Left cardiac atrium (tissue), 4 donors: ENCODE measurements at places on chromosomes 2 and 18. TPM values are rescaled to one million over a fixed set of nuclear protein-coding genes. Genes with fewer than 3 reads are reported as not detected.

DNA sequence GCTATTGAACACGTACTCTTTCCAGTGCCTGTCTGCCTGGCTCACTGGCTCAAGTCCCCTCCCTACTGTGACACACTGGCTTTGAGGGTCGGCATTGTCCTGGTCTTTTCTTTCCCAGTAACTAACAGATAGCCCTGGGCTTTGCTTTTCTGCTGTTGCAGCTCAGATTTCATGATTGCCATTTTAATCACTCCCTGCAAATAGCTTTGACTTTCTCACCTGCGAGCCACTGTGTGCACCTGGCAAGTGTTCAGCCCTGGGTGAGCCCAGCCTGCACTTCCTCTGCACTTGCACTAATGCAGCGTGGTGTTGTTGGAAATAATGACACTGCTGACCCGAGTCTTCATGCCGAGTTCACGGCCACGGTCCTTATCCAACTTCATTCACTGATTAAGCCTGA, 52.9 kb downstream of the DCDC2C start:
- no peak for DNase-seq

- DNase-seq: no peak
Observed at GRCh38 chr18:46677611-46678010, 20.6 kb upstream of the LOXHD1 start.

- no peak for DNase-seq
Observed at GRCh38 chr2:238835726-238836301, 12.1 kb upstream of the TWIST2 start.

DNA sequence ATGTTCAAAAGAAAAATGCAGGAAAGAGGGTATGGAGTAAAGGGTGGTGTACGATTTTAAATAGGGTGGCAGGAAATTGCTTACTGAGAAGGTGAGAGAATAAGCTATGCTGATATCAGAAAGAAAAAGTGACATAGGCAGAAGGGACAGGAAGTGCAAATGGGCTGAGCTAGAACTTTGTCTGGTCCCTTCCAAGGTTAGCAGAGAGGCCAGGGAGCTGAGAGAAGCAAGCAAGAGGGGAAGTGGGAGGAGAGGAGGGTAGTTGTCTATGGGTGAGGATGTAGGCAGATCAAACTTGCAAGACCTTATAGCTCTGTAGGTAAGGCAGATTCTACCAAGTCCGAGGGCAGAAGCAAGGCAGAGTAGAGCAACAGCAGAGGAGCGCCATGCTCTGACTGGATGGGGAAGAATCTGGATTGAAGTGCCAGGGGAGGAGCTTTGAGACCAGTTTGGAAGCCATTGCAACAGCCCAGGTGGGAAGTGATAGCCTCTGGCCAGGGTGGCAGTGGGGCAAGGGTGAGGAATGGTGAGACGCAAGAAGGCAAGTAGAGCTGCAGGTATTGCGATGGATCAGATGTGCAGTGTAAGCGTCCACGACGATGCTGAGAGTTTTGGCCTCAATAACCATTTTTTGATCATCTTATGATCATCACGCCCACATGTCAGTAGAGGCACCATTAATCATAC, 134.4 kb upstream of the APCDD1 start:
- no peak for DNase-seq

DNA sequence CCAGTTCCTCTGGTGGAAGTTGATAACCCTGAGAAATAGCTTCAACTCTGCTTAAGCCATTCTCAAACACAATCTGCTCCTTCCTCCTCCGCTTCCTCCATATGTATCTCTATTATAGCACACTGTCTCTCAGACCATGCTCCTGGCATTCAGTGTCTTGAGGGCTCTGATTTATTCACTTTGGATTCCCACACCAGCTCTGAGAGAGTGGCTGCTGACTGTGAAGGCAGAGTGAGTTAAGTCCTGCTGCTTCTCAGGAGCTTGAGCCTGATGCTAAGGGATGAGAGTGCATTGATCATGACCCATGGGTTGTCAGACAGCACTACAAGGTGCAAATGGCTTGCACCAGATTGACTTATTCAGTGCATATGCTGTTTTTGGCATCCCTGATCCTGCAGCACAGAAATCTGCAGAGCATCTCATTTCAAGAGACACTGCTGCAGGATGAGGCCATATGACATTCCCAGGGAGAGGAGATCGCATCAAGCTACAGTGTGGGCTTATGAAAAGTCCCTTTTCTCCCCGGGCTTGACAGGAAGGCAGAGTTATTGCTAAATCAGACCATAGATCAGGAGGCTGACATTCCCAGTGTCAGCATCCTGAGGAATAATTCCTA, 500.5 kb upstream of the RAB6C start:
- no peak for DNase-seq

Gene EFHD1
- 19.3 TPM for total RNA-seq

DNA sequence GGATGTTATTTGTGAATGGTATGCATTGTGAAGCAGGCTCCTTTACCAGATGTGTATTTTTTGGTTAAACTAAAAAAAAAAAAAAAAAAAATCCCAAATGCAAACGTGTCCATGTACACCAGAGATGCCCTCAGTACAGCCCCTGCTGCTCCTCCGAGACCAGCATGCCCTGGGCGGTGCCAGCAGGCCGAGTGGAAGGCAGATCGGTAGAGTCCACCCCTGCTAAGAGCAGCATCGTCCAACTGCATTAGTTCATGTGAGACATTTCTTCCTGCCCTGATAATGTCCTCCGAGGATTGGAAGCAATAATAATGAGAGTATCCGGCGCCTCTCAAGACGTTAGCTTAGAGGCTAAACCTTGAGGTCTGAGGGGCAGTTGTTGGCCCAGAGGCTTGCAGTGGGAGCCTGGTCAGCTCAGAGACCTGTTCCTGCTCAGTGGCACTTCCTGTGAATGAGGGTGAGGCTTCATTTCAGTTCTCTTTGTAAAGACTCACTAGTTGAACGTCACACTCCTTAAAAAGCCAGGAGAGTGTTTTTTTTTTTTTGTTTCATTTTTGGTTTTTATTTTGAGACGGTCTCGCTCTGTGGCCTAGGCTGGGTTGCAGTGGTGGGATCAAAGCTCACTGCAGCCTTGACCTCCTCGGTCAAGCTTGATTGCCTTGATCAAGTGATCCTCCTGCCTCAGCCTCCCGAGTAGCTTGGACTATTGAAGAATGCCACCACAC, 5.6 kb downstream of the SLC66A3 start:
- no peak for DNase-seq

Gene G6PC2
- total RNA-seq: not detected

Gene ESPNL
- total RNA-seq: 0.15 TPM

GRCh38 chr18:56306797-56307196, 331.6 kb downstream of the TXNL1 start:
- DNase-seq: no peak

Gene SP5
- 0.16 TPM for total RNA-seq

DNA sequence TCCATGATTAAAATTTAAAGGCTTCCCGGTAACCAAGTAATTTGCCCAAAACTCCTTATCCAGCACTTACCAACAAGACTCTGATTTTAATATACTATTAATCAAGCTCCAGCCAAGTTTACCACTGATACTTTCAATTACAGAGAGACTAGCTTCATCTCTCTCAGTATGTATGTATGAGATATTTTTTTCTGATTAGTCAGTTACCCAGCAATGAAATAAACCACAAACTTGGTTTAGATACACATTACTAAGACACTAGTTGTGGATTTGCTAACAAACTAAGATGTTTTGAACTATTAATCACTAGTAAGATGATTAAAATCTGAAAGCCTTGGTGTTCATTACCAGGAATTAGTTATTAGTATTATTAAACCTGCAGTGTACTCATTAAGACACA, 1272.2 kb upstream of the ACVR2A start:
- DNase-seq: no peak

Gene UGT1A6
- total RNA-seq: not detected

DNA sequence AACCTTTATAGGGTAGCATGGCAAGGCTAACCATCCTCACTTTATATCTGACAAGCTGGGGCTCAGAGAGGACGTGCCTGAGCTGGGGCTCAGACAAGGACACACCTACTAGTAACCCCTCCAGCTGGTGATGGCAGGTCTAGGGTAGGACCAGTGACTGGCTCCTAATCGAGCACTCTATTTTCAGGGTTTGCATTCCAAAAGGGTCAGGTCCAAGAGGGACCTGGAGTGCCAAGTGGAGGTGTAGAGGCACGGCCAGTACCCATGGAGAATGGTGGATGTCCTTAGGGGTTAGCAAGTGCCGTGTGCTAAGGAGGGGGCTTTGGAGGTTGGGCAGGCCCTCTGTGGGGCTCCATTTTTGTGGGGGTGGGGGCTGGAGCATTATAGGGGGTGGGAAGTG, 1.2 kb upstream of the DES start:
- no peak for DNase-seq

Gene CRACDL
- total RNA-seq: 7.7 TPM

DNA sequence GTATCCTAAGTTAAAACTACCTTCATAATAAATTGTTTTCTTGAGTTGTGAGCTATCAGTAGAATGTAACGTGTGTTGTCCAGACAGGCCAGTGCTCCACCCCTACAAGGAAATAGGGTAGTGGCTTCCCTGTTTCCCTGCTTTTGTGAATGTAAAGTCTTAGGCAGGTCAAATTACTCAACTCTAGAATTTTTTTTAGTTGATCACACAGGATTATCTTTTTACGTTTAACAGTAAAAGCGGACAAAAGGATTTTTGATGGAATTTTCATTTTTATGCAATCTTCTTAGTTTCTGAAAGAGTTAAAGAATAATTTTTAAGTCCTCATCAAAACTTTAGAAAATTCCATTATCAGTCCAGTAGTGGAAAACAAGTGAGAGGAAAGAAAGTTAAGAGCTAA, 38.2 kb downstream of the GPD2 start:
- DNase-seq: no peak

Gene ALK
- total RNA-seq: 0.26 TPM

DNA sequence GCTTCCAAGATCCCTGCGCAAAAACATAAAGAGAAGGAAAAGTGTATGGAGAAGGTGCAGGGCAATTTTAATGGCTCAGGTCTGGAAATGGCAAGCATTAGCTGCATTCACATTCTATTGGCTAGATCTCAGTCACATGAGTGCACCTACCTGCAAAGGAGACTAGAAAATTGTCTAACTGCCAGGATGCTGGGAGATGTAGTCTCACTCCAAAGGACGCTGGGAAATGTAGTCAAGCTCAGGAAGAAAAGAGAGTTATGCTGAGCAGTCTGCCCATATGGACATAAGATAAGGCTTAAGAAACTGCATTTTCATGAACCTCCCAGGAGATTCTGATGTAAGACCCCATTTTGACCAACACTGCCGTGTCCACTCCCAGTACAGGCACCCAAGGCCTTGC, 9.5 kb upstream of the KLHL29 start:
- no peak for DNase-seq
